ENCODE measurements at places on chromosomes 3 and 15.

DNA sequence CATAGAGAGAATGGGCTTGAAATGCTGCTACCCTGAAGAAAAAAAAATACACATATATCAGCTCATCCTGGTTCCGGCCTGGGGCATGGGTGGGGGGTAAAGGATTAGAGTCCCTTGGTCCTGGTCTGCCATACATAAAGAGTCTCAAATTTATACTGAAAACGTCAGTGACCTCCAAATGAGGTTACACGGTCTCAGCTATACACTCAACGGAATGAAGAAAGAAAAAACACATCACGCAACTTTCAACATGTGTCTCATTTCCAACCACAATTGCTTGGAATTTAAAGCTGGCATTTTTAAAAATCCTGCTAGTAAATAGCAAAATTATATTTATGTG lies 612.8 kb downstream of the MCTP2 start:
- DNase-seq, result no peak

DNA sequence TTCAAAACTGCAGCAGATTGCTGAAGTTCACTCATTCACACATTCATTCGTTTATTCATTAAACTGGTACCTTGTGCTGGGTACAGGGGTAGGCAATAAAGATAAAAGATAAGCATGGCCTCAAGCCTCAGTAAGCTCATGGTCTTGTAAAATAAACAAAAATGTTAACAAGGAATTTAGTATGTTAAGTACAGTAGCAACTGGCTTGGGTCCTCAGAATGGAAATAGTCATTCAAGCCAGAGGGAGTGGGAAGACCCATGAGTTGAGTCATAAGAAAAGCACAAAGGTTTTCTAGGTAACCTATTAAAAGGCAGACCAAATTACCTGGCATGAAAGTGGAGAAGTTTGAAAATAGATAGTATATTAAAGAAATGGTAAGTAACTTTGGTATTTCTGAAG lies 163.3 kb downstream of the CDIN1 start:
- no peak for DNase-seq

GRCh38 chr3:174776636-174777035 lies 82.5 kb upstream of the NAALADL2 start:
- no peak for DNase-seq

DNA sequence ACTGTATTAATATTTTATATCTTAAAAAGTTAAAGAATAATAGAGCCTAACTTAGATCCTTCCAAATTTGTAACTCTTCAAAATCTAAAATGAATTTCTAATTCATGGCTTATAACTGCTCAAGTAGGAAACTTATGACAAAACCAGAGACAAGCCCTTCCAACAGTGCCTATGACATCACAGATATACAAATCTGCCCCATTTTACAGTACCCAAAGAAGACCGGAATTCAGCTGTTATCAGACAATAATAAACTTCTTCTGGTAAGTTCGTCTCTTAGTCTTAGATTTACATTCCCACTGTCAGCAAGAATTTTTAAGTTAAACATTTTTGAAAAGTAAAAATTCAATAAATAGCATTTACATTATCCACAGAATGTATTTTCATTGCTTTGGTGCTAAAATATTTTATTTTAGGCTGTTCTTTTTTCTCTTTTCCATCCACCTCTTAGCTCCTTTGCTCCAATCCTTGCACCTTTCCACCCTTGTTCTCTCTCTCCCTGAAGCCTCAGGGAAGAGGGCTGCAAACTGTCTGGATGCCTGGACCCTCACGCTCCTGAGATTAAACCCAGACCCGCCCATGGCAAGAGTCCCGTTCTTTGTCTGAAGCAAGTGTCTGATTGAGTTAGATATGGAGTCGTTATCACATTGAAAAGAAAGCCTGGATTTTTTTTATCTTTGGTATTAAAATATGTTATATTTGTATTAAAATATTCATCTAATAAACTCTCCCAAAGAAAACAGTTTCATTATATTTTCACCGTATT lies 312.7 kb downstream of the ZBTB20 start:
- DNase-seq, result no peak

DNA sequence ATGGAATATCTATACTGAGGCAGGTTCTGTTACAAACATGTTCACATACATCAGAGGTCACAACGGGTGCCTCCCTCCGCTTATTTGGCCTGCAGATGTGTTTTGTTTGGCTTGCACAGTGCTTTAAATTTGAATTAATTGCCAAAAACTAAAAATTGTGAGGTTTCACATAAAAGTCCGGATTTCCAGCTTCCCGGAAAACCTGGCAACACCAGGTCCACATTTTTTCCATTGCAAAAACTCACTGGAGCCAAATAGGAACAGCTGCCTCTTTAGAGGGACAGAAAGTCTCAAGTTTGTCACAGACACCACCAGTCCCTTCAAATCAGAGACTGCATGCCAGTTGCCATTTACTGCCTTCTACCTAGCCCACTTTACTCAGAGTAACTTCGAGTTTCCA lies 205.9 kb upstream of the MDFIC2 start:
- no peak for DNase-seq

DNA sequence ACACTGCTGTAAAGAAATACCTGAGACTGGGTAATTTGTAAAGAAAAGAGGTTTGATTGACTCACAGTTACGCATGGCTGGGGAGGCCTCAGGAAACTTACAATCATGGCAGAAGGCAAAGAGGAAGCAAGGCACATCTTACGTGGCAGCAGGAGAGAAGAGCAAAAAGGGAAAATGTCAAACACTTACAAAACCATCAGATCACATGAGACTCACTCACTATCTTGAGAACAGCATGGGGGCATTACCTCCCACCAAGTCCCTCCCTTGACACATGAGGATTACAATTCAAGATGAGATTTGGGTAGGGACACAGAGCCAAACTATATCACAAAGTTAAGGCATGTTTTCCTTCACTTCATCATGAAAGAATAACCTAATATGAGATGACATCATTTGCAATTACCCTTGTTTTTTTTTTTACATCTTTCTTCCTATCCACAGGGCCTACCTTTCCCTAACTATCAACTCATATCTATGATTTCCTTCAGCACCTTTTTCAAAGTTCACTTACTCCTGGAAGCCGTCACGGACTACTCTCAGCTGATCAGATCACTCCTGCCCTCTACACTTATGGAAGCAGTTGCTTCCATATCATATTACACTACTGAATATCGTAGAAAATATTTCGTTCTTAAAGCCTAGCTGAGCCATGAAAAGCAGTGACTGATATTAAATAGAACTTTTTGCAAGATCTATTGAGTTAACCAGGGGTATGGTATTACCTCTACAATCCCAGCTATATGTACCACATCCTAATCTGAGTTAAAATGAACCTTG lies 25.5 kb upstream of the ATP8B4 start:
- DNase-seq, result no peak

- no peak for DNase-seq
Observed at GRCh38 chr15:92653836-92654539, 1.6 kb downstream of the FAM174B start.

Measured in stimulated activated CD4-positive, alpha-beta T cell treated with anti-CD3 and anti-CD28 coated beads, Interleukin-1b, Interleukin-23, amount 100 ng/mL, for 1 hour (primary cell).